ENCODE measurements at places on chromosomes 1 and 21. TPM values are rescaled to one million over a fixed set of nuclear protein-coding genes. Genes with fewer than 3 reads are reported as not detected.

- DNase-seq: no peak
Observed at GRCh38 chr1:14303011-14303410, 295.5 kb upstream of the KAZN start.

- DNase-seq: no peak
Observed at GRCh38 chr1:212401838-212402582, 12.7 kb downstream of the PACC1 start.

GRCh38 chr1:233945573-233945972 is 41.1 kb downstream of the SLC35F3 start:
- DNase-seq: no peak

DNA sequence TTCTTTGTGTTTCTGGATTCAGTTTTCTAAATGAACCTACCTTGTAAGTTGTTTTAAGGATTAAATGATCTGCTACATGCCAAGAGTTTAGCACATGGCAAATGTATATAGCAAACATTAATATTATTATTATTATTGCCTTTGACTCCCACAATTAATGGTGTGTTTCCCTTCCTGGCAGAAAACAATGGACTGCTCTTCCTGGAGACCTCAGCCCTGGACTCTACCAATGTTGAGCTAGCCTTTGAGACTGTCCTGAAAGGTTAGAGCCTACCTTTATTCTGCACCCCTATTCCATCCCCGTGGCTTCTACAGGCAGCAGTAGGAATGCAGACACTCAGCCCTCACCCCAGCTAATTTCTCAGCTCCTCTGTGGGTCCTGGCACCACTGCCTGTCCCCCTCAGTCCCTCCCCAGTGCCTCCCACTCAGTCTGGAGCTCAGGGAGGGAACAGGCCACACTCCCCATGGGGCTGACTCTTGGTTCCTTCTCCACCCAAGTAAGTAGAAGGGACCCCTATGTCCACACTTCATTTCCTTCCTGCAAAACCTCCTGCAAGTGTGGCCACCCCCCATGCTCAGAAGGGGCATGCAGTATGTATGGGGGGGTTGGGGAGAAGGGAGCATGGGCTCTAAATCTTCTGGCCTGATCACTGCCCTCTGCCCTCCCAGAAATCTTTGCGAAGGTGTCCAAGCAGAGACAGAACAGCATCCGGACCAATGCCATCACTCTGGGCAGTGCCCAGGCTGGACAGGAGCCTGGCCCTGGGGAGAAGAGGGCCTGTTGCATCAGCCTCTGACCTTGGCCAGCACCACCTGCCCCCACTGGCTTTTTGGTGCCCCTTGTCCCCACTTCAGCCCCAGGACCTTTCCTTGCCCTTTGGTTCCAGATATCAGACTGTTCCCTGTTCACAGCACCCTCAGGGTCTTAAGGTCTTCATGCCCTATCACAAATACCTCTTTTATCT is 8.8 kb downstream of the RAB25 start:
- no peak for DNase-seq

GRCh38 chr1:172745014-172745413 is 86.1 kb downstream of the FASLG start:
- peak; percentile 65 for DNase-seq

DNA sequence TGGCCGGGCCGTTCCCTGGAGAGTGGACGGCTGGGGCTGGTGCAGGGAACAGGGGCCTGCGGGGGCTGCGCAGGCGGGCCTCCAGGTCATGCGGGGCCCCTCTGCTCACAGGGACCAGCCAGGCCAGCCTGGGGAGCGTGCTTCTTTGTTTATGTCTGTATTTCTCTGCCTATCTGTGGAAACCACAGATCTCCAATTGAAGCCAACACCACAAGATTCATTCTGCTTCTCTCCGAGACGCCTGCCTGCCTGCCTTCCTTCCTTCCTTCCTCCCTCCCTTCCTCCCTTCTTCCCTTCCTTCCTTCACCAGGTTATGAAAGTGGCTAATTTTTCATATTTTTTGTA is 39.9 kb upstream of the HMGN1 start:
- DNase-seq: no peak

DNA sequence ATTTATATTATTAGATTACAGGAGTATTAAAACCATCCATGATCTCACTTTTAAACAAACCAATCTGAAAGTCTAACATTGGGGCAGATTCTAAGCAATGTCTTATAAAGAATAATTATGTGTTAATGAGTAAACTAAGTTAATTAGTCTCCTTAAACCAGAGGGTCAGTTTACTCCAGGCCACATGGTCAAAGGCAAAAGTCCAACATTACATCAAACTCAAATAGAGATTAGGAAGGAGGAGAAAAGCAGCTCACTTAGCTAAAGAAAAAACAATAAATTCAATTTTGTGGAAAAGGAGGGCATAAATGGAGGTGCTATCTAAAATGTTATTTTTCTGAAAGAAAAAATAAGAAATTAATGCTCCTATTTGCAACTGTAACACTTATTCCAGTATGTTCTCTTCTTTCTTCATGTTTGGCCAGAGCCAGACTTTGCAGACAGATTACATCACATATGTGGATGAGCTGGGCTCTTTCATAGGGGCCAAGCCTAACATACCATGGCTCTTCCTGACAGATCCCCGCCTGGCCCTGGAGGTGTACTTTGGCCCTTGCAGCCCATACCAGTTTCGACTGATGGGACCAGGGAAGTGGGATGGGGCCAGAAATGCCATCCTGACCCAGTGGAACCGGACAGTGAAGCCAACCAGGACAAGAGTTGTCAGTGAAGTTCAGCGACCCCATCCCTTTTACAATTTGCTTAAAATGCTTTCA is 24.3 kb upstream of the FMO2 start:
- DNase-seq: no peak

GRCh38 chr1:202642619-202643291 is 67.5 kb downstream of the SYT2 start:
- DNase-seq: no peak

DNA sequence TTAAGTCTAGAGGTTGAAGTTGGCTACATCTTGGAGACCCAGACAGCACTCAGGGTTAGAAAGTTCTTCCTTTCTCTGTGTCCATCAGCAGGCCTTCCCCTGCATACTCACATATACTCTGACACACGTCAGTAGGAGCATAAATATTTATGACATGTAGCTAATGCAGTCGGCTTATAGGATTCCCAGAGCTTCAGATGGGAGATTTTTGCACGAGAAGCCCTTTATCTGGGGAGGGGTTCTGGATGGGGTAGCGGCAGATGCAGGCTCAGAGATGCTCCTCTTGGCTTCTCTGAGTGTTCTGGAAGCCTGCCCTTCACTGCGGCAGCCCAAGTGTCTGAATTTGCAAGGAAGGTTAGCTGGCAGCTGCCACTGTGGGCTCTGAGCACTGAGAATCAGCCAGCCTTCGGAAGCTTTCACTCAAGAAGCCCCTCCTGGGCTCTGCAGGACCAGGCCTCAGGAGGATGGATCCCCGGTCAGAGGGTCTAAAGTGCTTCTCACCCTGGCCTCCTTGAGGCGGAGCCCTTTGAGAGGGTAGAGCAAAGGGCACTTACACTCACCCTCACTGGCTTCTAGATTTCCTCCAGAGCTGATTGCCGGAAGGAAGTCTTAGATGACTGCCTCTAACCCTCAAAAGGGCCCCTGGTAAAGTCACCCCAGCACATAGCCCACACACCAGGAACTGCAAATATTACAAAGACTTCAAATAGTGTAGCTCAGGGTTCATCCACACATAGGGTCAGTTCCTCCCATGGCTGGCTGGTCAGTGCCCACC is 68.1 kb upstream of the NFASC start:
- no peak for DNase-seq

GRCh38 chr21:32878661-32879060 is 107.1 kb upstream of the PAXBP1 start:
- no peak for DNase-seq

GRCh38 chr1:15885701-15886610 is 38.4 kb downstream of the SPEN start:
- DNase-seq: peak; percentile 75

DNA sequence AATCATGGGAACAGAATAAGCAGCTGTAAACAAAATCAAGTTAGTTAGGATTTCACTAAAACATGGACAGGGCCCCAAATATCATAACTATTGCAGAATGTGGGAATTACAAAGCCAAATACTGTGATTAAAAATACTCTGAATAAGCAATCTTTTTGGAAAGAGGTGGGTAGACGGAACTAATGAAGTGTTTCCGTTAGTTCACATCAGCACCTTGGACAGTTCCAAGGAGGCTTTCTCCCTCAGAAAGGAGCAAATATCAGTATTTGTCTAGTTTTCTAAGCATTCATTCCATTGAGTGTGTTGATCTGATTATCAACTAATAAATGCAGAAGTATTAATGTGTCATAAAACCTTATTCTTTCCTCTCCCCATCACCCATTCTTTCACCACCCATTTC is 97.4 kb downstream of the FAM78B start:
- DNase-seq: no peak

GRCh38 chr1:229130028-229130668 is 140.8 kb upstream of the RAB4A start:
- DNase-seq: no peak

DNA sequence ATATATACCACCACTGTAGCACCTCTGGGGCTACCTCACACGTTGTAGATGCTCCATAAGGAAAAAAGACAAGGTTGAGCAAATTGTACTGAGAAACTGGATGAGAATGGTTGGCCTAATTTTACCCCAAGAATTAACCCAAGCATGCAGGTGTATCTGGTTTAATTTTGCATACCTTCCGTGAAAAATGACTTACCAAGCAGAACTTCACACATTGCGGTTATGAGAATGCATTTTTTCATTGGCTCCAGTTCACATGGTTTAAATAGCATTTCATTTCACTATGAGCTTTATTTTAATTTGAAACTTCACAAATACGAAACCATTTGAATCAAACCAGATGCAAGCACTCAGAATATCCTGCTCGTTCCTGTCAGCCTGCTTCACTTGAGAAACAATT is 512.2 kb downstream of the LTN1 start:
- no peak for DNase-seq

DNA sequence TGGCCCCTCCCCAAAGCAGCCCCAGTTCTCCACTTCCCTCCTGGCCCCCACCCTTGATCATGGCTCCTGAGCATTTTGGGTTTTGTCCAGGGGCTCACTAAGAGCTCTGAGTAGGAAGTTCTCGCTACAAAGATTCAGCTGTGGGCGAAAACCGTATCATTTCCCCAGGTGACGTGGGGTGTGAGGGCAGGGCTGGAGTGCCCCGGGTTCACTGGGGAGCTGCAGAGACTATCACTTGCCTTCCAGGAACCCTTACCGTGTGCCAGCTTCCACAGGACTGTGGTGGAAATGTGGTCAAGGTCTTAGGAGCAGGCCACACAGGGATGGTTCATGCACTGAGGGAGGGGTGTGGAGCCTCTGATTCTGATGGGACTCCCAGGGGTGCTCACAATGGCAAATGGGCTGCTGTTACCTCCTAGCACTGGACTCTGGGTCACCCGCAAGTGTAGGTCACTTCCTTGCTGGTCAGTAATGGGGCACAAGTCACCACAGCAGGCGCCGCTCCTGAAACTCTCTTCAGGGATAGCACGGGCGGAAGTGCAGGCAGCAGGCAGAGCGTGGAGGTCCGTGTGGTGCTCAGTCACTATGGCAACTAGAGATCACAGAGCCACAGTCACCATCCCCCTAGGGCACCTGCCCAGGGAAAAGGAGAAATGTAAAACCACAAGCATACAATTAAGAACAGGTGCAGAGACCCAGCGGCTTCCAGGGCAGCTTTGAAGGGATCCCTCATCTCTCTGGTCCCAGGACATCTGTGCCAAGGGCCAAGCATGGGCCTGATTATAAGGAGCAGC is 35.4 kb downstream of the RSPH1 start:
- no peak for DNase-seq

DNA sequence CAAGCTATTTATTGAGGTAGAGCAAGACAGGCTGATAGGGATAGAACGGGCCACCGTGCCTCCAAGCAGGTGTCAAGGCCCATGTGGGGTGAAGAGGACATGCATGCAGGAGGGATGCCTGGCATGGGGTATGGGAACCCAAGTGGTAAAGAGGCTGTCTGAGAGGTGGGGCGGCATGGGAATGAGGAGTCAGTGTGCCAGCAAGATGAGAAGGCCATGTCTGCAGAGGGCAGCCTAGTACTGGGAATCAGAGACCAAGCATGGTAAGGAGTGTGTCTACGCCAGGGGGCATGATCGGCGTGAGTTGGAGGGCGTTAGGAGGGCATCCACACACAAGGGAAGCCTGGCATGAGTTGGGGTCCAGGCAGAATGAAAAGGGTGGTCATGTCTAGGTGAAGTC is 303.7 kb upstream of the PLD5 start:
- no peak for DNase-seq

- DNase-seq: no peak
Observed at GRCh38 chr1:6918925-6919511, 133.8 kb downstream of the CAMTA1 start.

DNA sequence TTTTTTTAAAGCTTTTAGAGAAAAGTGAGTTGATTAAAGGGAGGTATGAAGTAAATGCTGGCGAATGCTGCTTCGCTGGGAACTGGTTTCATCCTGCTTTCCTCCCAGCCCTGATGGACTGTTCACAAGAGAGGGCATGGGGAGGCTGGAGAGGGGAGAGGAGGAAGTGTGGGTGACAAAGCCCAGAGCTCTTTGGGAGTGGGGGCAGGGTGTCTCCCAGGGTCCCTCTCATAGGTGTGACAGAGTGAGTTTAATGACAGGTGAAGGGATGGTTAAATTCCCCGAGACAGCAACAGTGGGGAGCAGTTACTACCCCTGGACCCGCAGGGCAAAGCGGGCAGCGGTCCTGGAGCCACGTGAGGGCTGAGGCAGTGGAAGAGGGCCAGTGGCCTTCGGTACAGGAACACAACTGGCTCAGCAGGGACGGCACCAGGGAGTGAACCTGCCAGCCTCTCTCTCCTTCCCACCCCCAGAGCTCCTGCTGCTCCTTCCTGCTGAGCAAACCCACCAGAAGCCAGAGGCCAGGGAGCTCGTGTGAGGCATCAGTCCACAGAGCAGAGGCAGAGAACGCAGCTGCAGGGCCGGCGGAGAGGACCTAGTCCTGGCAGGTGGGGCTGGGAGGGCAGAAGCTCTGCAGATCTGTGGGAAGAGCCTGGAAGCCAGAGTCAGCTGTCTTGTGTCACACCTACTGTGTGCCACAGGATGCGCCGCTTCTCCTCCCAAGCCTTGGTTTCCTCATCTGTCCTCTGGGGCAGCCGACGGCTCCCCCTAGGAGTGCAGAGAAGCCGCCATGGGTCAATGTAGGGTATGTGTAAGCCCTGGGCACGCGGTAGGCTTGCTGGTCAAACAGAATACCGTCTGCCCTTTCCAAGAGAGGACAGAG is 20.9 kb upstream of the LRP8 start:
- no peak for DNase-seq

GRCh38 chr1:24927988-24928688 is 1.9 kb downstream of the RUNX3 start:
- DNase-seq: no peak

- DNase-seq: no peak
Observed at GRCh38 chr1:2504225-2504948, 22.0 kb downstream of the PANK4 start.

- no peak for DNase-seq
Observed at GRCh38 chr1:182368903-182369302, 22.7 kb downstream of the GLUL start.

GRCh38 chr1:80632284-80632683 is 1168.5 kb upstream of the ADGRL2 start:
- DNase-seq: no peak

- DNase-seq: no peak
Observed at GRCh38 chr1:26538480-26539412, 9.2 kb downstream of the RPS6KA1 start.

The OR2T11 gene
- total RNA-seq: not detected

The NRAS gene
- 73.7 TPM for total RNA-seq

The GRHL3 gene
- total RNA-seq: not detected

The ARTN gene
- total RNA-seq: not detected

The RAP1GAP gene
- total RNA-seq: 0.04 TPM

The S100A7A gene
- not detected for total RNA-seq

The PLA2G2A gene
- total RNA-seq: not detected

The COL24A1 gene
- 0.07 TPM for total RNA-seq

The SELENBP1 gene
- total RNA-seq: 11.7 TPM

The LYPD8 gene
- not detected for total RNA-seq

Measured in pulmonary artery endothelial cell (primary cell).